ENCODE measurements at places on chromosomes 16 and 17. TPM values are rescaled to one million over a fixed set of nuclear protein-coding genes. Genes with fewer than 3 reads are reported as not detected.
A peak's percentile ranks its signal among the peaks of the same experiment; 100 is the strongest.

- DNase-seq = no peak
Measured at GRCh38 chr16:85387171-85387507, 226.0 kb upstream of the GSE1 start.

DNA sequence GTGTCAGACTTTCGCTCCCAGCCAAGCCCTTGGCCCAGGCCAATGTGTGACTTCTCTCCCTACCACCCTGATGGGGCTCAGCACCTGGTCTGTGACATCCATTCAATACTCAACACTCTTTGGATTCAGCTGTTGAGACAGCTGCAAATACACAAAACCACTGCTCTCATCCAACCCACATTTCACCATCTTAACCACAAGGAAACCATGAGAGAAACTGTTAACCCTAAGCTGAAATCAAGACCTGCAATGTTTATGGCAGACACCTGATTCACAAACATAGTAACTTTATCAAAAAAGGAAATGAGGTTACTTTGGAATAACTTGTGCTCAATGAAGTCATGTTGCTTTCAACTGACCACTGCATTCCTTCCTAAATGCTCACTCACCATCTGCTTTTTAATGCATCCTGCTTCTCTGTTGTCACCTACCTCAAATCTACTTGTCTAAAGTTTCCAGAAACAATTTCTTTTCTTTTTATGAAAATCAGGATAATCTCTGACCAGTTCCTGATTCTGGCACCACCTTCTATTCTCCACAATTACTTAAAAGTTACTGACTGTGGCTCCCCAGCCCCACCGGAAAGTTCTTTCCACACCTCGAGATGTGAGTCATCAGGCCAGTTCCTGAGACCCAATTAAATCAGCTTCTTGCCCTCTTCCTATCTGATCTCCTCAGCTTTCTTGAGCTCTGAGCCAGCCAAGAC is 88.2 kb downstream of the NOG start:
- no peak for DNase-seq

- DNase-seq = no peak
Measured at GRCh38 chr16:4388271-4389021, 16.8 kb downstream of the VASN start.

DNA sequence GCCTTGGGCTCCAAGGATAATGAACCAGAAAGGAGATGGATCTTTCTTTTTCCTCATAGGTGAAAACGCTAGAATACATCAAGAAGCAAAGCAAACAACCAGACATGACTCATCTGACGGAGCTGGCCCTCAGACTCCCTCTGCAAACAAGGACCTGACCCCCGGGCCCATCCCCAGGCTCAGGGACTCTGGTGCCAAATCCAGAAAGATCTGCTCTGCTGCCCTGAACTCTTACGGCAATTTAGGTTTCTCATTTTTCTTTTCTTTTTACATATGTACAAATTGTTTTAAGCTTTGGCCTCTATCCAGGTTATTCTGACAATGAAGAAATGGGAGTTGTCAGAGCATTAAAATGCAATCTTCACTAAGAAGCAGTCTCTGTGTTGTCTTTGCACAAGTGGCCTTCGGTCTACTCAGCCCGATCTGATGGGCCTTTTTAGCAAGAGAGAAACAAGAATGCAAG is 17.7 kb downstream of the KNOP1 start:
- peak; percentile 19 for DNase-seq

- peak; percentile 67 for DNase-seq
Measured at GRCh38 chr17:66165537-66166123, 26.3 kb downstream of the CEP112 start.

DNA sequence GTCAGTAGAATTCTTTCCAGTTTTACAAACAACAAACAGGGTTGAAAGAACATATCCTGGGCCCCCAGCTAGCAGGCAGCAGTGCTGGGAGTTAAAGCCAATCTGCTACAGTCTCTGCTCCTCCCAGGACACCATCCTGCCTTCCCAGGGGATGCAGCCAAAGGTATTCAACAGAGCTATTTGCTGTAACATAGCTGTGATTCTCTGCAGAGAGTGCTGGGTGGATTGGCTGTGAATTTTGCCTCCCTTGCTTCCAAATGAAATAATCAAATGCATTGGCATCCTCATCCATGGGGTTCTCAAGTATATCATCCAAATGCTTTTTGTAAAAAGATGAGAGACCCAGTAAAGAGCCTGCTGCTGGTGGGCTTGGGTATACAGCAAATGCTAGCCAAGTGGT is 124.3 kb downstream of the NPIPB5 start:
- no peak for DNase-seq

DNA sequence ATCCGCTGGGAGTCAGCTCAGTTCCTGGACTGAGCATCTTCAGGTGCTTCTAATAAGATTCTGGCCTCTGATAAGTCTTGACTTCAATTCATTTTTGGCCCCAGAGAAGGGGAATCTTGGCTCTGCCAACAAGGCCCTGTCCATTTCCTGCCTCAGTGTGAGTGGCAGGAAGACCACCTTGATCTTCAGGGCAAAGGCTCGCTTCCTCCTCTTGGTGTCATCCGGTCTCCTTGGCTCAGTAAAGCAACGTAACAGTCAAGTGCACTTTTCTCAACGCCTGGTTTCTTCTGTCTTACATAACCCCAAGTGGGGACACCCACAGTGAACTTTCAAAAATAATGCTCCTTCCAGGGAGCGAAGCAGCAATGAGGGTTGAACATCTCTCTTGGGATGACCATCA is 169.8 kb downstream of the PRKCB start:
- DNase-seq = no peak

DNA sequence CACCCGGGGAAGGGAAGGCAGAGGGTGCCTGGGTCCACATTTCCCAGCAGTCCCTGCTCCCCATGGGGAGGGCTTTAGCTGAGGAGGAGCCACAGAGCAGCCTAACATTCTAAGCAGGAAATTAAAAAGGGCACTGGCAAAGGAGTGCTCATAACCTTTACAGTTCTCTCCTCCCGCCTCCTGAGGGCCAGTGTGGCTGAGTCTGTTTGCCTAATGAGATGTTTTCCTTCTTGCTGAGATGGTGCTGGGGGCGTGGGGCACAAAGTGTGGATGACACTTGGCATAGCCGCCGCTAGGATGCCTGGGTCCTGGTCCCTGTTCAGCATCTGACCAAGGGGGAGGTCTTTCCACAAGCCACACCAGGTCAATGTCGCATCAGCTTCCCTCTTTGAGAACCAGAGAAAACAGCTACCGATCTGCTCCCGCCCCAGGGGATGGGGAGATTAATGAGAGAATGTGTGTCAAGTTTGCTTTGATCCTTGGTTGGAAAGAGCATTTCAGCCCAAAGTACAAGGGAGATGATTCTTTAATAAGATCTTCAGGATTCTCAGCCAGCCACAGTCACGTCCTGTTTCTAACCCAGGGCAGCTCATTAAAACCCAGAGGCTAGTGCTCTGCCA is 5.8 kb downstream of the KIF18B start:
- DNase-seq = no peak

DNA sequence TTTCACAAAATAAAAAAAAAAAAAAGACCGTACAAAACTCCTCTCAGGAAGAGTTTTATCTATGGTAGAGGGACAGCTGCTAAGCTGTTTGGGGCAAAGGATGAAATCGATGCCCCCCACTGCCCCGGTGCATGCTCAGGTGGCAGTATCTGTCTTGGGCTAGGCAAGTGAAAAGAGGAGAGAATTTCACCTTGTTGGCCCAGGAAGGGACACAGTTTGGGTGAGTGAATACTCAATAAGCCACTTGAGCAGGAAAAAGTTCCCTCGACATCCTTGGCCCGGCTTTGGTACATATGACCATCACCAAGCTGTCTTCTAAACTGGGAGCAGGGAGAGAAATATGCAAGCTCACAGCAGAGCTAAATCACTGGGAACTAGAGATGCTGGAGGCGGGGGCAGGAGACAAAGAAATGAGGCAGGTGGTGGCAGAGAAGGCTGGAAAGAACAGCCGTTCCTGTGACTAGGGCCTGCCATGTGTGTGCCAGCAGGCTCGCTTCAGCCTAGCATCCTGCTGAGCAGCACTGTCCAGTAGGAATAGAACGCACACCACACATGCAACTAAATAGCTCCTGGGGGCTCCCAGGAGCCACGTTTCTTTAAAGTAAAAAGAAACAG is 8.2 kb upstream of the EIF1 start:
- DNase-seq = no peak

DNA sequence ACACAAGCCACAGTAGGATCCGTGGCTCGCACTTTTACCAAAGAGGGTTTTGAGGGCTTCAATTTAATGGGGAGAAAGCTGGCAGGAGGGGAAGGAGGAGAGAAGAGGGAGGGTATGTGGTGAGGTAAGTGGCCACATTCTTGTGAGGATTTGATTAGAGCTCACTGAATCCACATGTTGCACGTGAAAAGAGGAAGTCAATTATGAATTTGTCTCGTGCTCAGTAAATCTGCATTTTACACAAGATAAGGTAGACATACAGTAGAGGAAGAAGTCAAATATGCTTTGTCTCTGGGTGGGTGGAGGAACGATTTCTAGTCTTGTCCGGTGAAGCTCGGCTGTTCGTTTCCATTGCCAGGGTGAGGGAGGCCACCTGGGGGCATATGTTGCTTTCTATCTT is 862 bp downstream of the ZNF232 start:
- no peak for DNase-seq

GRCh38 chr16:1036166-1036565 is 36.4 kb upstream of the SSTR5 start:
- no peak for DNase-seq

DNA sequence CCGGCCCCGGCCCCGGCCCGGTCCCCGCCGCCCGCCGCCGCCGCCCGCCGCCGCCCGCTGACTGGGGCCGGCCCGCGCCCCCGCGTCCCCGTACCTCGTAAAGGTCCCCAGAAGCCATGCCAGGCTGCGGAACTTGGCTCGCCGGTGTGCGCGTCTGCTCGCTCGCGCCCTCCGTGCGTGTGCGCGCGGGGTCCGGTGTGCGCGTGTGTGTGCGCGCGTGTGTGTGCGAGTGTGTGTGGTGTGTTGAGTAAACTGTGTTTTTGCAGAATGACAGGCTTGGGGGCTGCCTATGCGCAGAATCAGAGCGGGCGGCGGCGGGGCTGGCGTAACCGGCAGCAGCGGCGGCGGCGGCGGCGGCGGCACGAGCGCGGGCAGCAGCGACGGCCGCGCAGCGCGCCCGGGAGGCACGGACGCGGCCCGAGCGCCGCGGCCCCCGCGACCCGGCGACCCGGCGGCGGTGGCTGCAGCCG is 307 bp downstream of the CDYL2 start:
- no peak for DNase-seq

DNA sequence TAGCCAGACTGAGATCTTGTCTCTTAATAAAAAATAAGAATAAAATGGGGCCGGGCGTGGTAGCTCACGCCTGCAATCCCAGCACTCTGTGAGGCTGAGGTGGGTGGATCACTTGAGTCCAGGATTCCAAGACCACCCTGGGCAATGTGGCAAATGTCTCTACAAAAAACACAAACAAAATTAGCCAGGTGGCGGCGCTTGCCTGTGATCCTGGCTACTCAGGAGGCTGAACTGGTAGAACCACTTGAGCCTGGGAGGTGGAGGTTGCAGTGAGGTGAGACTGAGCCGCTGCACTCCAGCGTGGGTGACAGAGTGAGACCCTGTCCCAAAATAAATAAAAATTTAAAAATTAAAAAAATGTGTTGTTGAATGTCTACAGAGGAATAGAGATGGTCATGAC is 2.9 kb upstream of the DEF8 start:
- DNase-seq = no peak

GRCh38 chr16:85868495-85868894 is 30.5 kb upstream of the IRF8 start:
- no peak for DNase-seq

DNA sequence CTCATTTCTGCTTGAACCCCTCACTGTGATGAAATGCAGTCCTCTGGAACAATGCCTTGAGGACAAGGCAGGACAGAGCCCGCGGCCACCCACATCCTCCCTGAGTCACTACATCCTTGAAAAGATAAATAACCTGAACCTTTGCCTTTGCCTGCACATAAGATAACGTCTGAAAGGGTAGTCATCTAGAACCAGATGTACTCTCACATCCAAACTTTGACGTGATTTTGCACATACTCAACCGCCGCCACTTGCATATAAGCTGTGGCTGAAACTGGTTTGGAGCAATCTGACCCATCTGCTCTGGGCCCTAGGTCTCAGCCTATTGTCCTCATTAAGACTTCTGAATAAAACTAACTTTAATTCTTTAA is 252.1 kb downstream of the PHKB start:
- DNase-seq = no peak

- no peak for DNase-seq
Measured at GRCh38 chr17:70268383-70268782, 99.1 kb downstream of the KCNJ2 start.

- peak; percentile 83 for DNase-seq
Measured at GRCh38 chr17:15457723-15458094, 9.7 kb downstream of the CDRT4 start.

DNA sequence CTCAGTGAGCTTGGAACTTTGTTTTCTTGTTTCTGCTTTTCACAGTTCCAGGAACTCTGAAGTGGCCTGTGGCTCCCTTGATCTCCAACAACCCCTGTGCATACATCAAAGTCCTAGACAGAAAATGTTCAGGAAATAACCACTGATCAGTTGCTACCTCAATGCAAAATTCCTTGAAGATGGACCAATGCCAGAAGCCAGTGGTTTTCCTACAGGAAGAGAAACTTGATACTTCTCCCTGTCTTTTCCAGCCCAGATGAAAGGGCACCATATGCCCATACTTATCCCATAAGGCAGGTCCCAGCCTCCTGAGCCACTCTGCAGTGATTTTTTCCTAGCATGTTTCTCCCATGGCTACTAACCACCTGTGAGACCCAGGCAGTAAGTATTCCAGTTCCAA is 12.3 kb upstream of the CDRT4 start:
- DNase-seq = no peak

- DNase-seq = no peak
Measured at GRCh38 chr16:50263940-50264929, 2.1 kb upstream of the ADCY7 start.

- DNase-seq = no peak
Measured at GRCh38 chr16:8713635-8714172, 39.3 kb downstream of the ABAT start.

DNA sequence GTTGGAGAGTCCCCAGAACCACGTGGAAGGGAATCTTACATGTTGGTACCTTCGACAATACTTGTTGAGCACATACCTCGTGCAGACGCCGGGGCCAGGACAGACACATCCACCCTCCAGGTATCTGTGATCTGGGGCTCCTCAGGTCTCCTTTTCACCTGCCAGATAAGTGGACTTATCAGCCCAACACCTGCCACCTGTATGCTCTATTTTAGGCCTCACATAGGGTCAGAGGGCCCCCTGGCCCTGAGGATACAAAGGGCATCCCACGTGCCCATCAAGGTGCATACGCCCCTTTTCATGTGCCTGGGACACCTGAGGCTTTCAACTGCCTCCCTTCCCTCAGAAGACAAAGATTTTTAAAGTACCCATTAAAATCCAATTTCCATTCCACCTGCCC is 212.7 kb downstream of the MRTFB start:
- no peak for DNase-seq

TBC1D26 gene
- 0.49 TPM for total RNA-seq

METTL26 gene
- 22.9 TPM for total RNA-seq

PYDC1 gene
- total RNA-seq = 2.8 TPM

HLF gene
- total RNA-seq = 10.3 TPM

SLFN11 gene
- 27.9 TPM for total RNA-seq

RHBDL1 gene
- total RNA-seq = 1.2 TPM

CACNG5 gene
- total RNA-seq = not detected

All from skin of body (tissue), 3 donors.